ENCODE measurements at places on chromosomes 6 and 20.

DNA sequence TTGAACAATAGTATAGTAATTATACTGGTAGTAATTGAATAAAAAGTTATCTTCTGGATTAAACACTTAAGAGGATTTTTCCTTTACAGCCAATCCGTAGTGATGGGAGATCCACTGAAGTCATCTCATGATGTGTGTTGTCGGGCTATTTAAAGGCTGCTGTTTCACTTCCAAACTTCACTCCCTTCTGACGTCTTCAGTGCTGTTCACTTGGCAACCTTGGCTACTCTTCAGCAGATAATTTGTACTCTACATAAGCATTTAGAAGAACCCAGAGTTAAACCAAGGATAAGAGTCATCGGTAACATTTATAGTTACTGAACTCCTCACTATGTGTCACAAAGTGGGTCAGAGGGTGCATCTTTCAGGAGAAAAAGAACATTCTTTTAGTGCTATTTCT lies 179.1 kb upstream of the EYA4 start:
- peak; percentile 3 for DNase-seq

DNA sequence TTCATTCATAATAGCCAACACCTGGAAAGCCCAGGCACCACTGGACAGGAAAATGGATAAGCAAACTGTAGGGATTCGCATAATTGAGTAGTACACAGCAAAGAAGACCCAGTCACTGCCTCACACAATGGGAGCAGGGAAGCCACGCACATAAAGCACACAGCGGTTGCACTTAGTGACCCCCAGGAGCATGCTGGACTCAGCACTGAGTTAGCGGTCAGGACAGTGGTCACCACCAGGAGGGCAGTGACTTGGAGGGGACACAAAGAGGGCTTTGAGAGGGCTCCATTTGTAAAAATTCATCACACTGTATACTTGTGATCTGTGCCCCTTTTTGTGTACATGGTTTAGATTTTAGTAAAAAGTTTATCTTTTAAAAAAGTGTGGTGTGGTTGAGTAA lies 2.4 kb upstream of the BPIFB3 start:
- no peak for DNase-seq

DNA sequence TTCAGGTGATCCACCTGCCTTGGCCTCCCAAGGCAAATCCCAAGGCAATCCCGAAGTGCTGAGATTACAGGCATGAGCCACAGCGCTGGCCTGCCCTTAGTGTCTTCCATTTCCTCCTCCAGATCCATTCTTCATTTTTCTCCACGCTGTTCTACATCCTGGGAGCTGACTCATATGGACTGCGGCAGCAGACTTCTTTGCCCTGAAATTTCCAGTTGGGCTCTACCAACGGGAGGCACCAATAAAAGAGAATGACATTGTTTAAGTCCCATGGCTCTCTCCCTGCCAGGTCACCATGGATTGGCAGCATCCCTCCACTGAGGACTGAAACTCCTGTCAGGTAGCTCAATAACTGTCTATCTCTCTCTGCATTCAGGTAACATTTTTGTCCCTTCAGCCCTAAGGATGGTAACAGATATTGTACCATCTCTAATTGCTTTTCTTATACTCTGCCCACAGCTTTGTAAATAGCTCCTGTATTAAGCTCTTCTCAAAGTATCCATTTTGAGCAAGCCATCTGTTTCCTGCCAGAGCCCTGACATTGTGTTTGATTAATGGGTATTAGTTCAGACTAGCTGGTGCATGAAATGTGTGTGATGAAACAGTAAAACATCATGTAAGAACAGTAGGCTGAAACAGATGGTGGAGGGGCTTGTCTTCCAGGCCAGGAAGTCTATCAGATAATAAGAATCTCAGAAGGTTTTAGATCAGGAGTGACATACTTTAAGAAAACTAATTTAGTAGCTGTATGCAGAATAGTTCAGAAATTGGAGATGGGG lies 3.6 kb downstream of the TBCC start:
- no peak for DNase-seq

- DNase-seq, result no peak
Measured at GRCh38 chr6:143482593-143482992, 28.9 kb downstream of the FUCA2 start.

DNA sequence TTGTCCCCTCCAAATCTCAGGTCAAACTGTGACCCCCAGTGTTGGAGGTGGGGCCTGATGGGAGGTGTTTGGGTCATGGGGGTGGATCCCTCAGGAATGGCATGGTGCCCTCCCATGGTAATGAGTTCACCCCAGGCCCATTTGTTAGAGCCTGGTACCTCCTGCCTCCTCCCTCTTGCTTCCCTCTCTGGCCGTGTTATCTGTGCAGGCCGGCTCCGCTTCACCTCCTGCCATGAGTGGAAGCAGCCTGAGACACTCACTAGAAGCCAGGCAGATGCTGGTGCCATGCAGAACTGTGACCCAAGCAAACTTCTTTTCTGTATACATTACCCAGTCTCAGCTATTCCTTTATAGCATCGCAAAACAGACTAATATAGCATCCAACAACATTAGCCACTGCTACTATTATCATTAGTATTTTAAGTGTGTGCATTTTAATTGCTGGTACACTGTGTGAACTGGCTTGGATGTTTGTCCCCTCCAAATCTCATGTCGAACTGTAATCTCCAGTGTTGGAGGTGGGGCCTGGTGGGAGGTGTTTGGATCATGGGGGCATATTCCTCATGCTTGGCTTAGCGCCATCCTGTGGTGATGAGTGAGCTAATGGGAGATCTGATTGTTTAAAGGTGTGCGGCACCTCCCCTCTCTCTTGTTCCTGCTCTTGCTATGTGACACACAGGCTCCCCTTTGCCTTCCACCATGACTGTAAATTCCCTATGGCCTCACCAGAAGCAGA lies 12.2 kb upstream of the OSER1 start:
- no peak for DNase-seq

Measured in fibroblast of skin of back (primary cell).